ENCODE measurements at places on chromosomes 2 and 18. TPM values are rescaled to one million over a fixed set of nuclear protein-coding genes. Genes with fewer than 3 reads are reported as not detected.

POTEC gene
- total RNA-seq: not detected

NFATC1 gene
- 4.5 TPM for total RNA-seq

EHD3 gene
- 10.6 TPM for total RNA-seq

MPP4 gene
- total RNA-seq: not detected

ABCB11 gene
- 68.5 TPM for total RNA-seq

NCKAP5 gene
- total RNA-seq: 4.6 TPM

HTRA2 gene
- total RNA-seq: 11.7 TPM

DNA sequence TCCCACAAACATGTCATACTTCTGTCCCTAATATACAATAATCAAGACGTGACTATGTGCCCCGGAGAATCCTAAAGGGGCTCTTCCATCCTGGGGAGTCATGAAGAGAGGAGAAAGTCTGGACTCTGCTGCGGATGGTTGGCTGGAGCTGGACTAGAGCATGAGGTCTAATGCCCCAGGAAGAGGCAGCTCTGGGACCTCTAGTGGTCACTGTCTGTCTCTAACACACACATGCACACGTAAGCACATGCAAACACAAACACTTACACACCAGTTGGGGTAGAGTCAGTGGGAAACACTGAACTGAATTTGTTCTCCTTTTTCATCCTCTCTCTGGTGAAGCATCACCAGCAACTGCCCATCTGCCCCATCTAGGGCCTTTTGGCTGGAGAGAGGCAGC lies 271.6 kb downstream of the TDRD15 start:
- DNase-seq: no peak

- no peak for DNase-seq
Observed at GRCh38 chr2:86785456-86785855, 5.3 kb downstream of the CD8A start.

DNA sequence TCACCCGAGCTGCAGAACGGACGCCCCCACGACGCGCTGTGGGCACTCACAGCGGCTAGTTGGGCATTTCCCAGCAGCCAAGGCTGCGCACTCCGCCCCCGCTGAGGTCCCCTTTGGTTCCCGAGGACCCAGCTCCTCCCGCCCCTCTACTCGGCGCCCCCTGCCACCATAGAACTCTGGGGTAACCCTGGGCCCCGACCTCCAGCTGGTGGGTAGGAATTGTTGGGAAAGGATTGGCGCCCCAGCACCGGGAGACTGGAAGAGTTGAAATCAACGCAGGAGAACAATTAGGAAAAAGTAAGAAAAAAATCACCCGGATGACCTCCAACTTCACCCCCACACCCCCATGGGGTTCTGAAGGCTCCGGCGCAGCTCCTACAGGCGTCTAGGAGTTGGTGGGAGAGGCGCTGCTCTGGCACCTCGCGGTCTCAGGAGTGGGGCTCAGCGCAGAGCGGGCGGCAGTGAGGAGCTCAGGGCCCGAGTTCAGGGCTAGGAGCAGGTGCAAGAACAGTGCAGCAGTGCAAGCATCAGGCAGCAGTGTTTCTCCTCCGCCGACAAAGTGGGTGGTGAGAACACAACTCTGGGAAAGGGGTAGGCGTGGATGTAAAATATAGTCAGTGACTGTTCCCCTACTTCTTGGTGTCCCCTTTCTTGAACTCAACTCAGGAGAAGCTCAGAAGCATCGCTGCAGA lies 14.0 kb downstream of the POU3F3 start:
- no peak for DNase-seq

DNA sequence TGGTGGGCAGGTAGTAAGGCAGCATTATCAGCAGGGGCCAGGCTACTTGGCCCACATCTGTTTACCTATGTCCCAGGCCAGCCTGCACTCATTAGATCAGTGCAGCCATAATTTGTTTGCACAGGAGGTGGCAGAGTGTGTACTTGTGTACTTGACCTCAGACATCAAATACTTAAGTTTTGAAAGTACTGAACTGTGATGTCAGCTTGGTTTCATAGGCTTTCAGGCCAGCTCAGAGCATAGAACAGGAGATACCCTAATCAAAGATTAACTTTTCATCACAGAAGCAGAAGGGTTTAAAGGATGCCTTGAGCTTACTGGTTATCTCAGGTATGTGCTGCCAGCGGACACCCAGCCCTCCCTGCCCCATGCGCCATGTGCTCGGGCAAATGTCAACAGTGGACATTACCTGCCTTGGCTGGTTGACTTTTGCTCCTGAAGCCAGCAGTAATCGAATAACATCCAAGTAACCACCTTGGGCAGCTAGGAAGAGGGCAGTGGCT lies 33.2 kb downstream of the ANKRD29 start:
- DNase-seq: peak; percentile 86

GRCh38 chr2:84022810-84023431 lies 436.2 kb downstream of the SUCLG1 start:
- no peak for DNase-seq

DNA sequence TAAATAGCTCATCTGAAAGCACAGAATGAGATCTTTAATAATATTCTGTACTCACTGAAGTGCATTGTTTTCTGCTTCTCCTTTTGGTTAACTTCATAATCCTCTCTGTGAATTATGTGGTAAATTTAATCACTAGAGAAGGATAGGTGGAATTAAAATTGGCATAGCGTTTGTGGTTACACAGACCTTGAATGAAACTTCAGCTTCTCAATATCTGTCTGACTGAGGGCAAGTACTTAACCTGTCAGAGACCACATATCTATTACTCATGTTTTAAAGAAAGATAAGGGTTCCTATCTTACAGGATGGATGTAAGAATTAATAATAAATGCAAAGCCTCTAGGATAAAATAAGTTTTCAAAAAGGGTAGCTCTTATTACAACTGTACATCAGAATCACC lies 861.8 kb downstream of the TRIB2 start:
- DNase-seq: no peak

- DNase-seq: no peak
Observed at GRCh38 chr2:219421323-219421722, 3.1 kb downstream of the DES start.

DNA sequence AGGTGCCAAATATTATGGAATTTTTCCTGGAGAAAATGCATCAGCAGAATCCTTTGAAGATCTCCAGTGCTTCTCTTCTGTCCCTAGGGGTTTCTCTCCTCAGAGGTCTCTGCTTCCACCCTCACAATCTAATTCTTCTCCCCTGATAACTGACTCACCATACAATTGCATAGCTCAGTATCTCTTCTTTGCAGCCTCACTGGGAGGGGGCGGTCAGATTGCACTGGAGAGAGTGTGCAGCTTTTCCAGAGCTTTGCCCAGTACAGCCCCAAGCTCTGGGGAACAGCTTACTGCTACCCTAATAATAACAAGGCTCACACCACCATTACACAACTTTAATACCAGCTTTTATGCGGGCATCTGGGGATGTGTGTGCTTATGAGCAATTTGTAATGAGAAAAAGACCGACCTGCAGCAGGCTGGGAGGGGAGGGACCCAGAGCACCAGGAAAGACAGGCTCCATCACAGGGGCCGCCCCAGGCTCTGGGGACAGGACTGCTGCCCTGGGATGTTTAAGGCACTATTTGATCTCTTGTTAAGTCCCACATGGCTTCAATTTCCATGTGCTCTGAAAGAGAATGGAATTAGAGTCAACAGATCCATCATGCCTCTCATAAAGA lies 276.6 kb upstream of the SIX2 start:
- no peak for DNase-seq

All from left lobe of liver (tissue), 2 donors.